Right renal pelvis (tissue), 4 donors: ENCODE measurements at places on chromosomes 2 and 18. TPM values are rescaled to one million over a fixed set of nuclear protein-coding genes. Genes with fewer than 3 reads are reported as not detected.

Gene SP140
- 0.58 TPM for polyA plus RNA-seq

Gene CNGA3
- not detected for polyA plus RNA-seq

Gene OR6B2
- polyA plus RNA-seq, result not detected

Gene GATA6
- polyA plus RNA-seq, result 11.3 TPM

Gene ANKRD30B
- polyA plus RNA-seq, result 0.24 TPM

Gene SCN3A
- 0.84 TPM for polyA plus RNA-seq

- no peak for DNase-seq
These were observed 99.5 kb downstream of the MAIP1 start for GRCh38 chr2:200054681-200055468.

- DNase-seq, result no peak
These were observed 30.3 kb downstream of the KIDINS220 start for GRCh38 chr2:8806885-8807704.

DNA sequence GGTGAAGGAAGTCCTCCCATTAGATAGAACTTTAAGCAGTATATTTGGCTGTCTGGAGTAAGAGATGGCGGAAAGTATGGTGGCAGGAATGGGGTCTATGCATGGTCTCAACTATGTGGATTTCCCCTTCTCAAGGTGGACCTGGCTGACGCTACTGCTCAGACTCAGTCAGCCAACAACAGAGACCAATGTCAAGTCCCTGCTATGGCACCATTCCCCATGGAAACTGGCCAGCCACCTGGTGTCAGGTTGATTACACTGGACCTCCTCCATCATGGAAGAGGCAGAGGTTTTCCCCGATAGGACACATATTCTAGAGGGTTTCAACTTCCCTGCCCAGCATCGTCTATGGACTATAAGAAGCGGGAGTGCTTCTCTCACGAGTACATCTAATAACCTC, 8.6 kb upstream of the FAHD2A start:
- no peak for DNase-seq

DNA sequence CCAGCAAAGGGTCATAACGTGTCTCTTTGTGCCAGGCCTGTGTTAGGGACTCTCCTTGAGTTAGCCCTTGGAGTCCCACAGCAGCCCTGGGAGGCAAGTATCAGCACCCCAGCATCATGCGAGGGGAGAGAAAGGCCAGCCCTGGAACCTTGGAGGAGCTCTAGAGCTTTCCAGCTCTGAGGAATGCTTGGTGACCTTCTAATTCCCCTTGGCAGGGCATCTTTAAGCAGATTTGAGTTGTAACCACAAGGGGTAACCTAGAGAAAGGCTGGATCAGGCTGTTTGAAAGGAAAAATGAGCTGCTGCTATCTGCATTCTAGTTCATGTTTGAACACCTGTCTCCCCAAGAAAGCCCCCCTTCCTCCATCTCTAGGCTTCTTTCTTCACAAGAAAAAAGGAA, 23.8 kb upstream of the ODC1 start:
- no peak for DNase-seq

DNA sequence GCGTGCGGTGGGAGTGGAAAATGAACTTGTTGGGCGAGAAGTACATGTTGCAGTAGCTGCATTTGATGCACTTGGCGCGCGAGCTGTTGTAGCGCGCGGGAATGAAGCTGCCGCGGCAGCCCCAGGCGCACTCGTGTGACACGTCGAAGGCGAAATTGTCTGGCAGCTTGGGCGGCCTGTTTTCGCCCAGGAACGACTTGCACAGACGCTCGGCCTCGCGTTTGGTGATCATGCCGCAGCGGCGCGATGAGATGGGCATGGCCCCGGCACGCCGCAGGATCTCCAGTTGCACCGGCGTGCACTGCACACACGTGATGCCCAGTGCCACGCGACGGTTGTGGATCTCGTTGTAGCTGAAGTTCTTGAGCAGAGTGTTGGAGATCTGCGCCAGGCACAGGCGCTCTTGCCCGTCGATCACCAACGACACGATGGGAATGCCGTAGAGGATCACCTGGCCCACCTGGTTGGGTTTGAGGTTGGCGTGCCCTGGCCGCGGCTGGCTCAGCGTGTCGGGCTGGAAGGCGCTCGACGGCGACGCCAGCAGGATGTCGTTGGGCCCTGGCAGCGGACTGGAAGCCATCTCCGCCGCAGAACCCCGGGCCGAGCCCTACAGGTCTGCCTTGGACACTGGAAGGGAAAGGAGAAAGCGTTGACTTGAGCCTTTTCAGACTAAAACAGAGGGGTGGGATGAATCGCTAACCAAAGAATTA, 2.7 kb downstream of the SKOR2 start:
- no peak for DNase-seq

- DNase-seq, result no peak
These were observed 347.5 kb upstream of the SALL3 start for GRCh38 chr18:78632111-78632541.

- no peak for DNase-seq
These were observed 13.0 kb downstream of the ANTXR1 start for GRCh38 chr2:69026026-69026425.

- no peak for DNase-seq
These were observed 304.3 kb upstream of the CNTNAP5 start for GRCh38 chr2:123720760-123721159.
